ENCODE measurements at places on chromosomes 5 and 9.
A peak's percentile ranks its signal among the peaks of the same experiment; 100 is the strongest.

GRCh38 chr5:140988100-140988499 lies 21.8 kb downstream of the PCDHAC2 start:
- peak; percentile 20 for DNase-seq

DNA sequence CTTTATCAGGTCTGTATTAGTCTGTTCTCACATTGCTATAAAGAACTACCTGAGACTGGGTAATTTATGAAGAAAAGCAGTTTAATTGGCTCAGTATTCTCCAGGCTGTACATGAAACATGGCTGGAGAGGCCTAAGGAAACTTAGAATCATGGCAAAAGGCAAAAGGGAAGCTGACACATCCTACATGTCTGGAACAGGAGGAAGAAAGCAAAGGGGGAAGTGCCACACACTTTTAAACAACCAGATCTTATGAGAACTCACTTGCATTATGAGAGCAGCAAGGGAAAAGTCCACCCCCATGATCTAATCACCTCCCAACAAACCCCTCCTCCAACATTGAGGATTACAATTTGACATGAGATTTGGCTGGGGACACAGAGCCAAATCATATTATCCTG lies 132.1 kb downstream of the PCSK1 start:
- DNase-seq, result no peak

- DNase-seq, result no peak
These were observed 795 bp upstream of the ASS1 start for GRCh38 chr9:130443840-130444492.

DNA sequence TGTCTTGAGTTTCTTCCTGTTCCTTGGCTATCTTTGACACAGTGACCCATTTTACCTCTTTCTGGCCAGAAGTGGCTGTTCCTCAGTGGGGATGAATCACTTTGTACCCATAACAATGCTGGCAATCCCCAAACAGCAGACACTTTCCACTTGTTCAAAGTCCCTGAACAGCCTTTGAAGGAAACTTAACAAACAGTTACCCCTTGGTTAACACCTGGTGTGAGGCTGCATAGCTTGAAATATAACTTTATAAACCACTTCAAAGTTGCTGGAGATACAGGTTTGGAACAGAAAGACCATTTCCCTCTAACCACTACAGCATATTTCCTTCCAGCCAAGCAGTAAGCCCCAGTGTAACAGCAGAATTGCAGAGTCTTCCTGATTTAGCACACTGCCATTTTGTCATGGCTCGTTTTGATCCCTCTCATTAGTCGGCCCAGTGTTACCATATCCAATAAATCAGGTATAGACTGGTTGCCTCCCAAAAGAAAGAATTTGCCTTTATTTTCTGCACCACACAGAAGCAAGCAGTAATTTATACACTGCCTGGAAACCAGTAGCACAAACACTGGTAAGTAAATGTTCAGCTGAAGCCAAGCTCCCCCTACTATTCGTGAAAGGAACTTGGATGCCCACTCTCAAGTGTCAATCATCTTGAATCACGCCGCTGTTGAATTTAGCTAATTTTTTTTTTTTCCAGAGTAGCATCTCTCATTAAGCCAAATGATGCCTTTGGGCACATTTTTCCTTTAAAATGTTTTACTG lies 225.9 kb downstream of the PIK3R1 start:
- no peak for DNase-seq

- DNase-seq, result peak; percentile 21
These were observed 24.7 kb upstream of the IFNE start for GRCh38 chr9:21506626-21507482.

DNA sequence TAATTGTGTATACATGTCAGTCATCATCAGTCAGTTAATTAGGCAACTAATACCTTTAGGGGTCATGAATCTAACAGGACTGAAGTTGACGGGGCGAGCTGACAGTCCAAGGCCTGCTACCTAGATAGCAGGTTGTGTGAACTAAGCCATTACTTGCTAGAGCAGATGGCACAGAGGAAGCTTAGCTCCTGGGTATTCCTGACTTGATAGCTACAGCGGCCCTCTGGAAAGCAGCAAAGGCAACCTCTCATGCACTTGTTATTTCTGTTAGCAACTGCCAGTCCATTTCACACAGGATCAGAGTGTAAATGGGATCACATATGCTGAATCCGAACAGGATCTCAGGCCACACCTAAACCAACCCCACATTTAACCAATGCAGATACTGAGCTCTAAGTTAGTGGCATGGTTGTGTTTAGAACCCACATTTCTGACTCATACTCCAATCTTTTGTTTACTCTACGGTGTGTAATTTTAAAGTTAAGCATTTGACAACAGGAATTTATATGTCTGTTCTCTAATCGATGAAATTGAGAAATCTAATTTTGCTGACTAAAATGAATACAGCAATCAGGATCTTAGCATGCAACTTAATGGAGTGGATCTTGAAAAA lies 521.3 kb upstream of the ZNF608 start:
- DNase-seq, result peak; percentile 40

DNA sequence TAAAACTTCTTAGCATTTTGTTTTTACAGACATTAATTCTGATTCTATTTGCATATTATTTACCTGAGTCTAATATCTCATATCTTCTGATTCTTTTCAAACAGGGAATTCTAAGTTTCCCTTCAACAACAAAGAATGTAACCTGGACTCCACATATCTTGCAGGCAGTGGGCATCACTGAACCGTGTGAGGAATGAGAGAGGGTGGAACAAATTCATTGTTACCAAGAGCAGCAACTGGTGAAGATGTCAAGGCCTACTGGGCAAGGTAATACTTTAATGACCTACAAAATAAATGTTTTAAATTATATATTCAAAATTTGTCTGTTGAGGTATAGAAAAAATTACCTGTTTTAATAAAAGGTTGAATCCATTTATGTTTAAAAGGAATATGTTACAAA lies 455.3 kb upstream of the TUSC1 start:
- DNase-seq, result no peak

GRCh38 chr9:79809931-79810330 lies 238.2 kb downstream of the TLE4 start:
- DNase-seq, result no peak

DNA sequence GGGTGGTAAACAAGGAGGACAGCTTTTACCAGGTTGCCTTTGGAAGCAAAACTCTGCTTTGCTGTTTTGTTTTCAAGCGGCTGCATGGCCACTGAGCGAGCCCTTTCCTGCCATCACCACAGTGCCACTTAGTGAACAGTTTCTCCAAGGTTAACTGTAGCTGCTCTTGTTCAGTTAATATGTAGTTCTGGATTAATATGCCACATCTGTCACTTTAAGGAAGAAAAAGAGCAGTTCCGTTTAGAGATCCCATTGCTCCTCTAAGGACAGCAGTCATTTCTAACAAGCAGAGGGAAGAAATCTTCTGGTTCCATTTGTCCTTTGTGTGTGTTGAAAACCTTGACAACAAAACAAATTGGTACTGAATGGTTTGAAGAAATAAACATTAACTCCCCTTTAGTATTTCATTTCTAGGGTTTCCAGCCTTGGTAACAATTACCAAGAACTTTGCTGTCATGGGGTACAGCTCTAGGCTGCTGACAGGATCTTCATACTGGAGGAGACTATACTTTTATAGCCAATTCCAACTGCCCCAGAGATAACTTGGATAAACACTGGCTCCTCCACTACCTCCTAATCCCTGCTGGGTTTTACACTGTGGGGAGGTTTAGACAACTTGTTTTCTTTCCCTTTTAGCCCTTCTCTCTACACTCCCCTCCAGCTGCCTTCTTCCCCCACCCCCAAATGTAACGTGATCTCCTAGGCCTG lies 10.3 kb upstream of the ABL1 start:
- peak; percentile 90 for DNase-seq

DNA sequence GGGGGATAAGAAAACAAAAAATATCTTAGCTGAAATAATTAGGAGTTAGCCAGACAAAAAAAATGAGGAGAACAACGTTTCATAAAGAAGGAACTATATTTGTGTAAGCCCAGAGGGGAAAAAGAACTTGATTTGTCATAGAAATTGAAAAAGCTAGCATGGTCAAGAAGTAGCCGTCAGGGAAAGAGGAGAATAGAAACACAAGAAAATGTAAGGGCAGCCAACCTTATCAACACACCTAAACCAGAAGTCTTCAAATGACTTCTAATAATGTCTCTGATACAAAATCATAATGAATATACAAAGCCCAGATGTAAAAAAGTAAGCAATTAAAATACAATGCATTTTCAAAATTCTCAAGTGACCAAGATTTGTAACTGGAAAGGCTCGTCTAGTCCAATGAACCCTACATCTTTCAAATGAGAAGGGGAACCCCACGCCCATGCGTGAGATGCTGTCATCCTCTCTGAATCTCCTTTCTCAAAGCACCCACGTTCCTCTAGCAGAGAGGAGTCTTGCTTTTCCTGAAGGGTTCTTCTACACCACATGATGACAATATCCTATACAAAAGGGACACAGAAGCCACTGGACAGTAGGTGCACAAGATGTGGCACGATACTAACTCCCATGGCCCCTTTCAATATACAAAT lies 103.7 kb downstream of the ARL15 start:
- DNase-seq, result no peak

Measured in eye (tissue), 1 donor.